ENCODE measurements at places on chromosomes 1 and 21.

DNA sequence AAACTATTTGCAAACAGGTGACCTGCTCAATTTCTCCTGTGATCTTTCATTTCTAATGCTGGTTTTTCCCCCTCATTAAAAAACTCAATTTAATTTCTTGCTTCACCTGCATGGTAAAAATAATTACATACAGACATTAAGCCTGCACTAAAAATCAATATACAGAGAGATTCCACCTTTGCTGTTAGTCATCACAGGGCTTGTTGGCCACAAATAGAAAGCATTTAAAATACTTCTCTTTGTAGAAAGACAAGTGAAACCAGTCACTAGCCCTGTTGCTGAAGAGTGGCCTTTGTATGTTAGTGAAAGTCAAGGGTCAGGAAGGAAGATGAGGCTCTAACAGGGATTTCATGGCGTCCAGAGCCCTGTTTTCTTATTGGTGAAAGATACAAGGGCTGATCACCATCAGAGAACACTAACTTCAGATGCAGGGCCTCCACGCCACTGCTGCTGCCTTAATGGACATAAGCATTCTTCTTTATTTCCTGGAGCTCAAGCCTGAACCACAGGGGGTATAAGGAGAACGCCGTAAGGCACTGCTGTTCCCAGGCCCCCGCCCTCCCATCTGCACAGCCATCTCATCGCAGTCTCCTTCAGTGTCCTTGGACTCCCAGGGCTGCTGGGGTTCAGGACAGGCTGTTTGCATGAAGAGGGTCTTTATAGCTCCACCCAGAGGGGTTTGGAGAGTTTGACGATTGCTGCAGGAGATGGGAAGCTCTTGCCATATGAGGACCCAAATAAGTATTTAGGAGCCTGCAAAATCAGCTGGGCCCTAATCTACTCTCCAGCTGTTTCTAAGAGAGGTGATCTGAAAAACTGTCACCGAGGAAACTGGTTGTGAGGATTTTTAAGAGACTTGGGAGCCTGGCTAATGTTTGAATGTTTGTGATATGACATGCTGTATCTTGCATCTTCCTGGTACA, 117.3 kb upstream of the IRF2BP2 start:
- DNase-seq, result no peak

- no peak for DNase-seq
Observed at GRCh38 chr21:41280115-41280919, 36.3 kb upstream of the FAM3B start.

GRCh38 chr1:54649130-54649898, 7.7 kb downstream of the MROH7 start:
- DNase-seq, result no peak

DNA sequence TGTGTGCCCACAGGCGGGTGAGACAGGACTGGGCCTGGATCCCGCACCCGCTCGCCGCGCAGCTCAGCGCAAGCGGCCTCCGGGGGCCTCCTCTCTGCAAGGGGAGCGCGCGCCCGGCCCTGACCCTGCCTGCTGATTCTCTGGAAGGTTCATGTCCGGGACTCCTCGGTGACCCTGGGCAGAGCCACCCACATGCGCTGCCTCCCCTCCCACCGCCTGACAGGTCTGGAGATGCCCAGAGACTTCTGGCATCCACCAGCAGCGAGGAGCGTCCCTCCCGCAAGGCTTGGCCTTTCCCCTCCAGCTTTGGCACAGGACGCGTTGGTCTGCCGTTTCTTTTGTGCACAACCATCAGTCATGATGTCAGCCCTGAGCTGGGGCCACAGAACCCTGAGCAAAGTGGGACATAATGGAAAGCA, 42.0 kb upstream of the COL6A2 start:
- no peak for DNase-seq

DNA sequence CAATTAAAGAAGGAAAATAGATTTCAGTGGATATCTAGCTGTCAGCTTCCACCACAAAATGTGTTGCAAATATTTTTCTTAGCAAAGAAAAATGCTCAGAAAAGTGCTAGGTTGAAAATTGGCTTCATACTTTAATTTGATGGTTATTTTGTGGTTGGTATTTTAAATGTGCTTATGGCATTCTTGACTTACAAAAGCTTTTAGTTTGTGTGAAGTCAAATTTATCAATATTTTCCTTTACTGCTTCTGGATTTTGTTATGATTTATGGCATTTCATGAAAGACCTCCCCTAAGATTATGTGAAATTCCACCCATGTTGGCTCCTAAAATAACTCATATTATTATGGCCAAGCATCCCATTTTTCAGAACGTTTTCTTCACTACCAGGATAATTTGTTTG, 51.5 kb downstream of the PSMG1 start:
- no peak for DNase-seq

GRCh38 chr21:16179773-16180172, 450.0 kb downstream of the USP25 start:
- DNase-seq, result no peak

DNA sequence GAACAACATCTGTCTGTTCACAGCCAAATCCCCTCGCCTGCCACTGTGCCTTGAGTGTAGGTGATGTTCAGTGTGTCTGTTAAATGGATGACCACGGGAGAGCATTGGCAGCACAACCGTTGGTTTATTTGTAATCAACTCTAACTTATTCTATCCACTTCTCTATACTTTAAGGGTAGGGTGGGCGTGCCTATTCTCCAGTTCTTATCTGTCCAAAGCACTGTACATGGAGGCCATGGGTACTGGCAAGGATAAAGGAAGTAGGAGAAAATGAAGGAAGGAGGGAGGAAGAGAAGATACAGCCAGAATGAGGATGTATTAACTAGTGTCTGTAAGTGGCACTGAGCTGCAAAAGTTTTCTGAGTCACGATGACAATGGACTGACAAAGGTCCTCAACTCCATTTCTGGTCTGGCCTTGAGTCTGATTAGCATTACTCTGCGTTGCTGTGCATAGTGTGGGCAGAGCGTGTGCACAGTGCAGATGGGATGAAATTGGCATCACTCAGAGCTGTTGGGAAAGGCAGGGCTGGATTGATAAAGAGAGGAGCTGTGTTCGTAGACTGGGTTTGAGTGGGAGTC, 7.1 kb downstream of the RHOU start:
- no peak for DNase-seq

GRCh38 chr1:14320518-14320917, 278.0 kb upstream of the KAZN start:
- no peak for DNase-seq

DNA sequence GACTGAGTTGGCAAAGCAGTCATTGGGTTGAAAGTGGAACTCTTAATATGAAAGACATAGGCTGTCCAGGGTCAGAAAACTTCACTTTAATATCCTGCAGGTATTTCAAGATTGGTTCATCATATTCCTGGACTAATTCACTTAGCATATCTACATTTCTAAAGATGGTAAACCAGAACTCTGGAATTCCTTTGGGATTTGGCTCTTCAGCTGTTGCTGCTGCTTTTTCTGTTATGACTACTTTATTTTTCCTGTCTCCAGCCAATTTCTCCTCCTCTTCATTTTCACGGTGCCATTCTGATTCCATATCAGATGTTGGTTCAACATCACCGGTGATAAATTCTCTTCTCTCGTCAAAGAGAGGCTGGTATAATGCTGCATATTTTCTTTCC, 37.4 kb downstream of the CD58 start:
- no peak for DNase-seq

- no peak for DNase-seq
Observed at GRCh38 chr1:248853663-248854375, 5.1 kb downstream of the ZNF692 start.

DNA sequence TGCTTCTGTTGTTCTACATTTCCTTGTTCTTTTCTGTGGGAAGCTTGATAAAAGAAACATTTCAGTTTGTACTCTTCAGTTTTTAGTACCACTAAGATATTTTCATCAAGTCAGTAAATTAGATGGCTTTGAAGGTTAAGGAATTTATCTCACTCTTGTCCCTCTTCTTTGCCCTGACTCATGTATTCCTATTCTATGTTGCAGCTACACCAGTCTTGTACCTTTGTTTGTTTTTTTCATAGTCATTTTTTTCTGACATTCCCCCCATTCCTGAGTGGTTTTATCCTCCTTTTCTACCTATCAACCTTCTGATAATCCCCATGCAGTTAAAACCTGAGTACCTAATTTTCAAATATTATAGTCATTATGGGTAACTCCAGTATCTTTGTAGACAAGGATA, 65.4 kb downstream of the MAST2 start:
- no peak for DNase-seq
